ENCODE measurements at places on chromosomes 1 and 21.

- no peak for DNase-seq
Measured at GRCh38 chr1:43979528-43980254, 681 bp downstream of the B4GALT2 start.

GRCh38 chr1:8086055-8086454 lies 59.9 kb upstream of the ERRFI1 start:
- no peak for DNase-seq

DNA sequence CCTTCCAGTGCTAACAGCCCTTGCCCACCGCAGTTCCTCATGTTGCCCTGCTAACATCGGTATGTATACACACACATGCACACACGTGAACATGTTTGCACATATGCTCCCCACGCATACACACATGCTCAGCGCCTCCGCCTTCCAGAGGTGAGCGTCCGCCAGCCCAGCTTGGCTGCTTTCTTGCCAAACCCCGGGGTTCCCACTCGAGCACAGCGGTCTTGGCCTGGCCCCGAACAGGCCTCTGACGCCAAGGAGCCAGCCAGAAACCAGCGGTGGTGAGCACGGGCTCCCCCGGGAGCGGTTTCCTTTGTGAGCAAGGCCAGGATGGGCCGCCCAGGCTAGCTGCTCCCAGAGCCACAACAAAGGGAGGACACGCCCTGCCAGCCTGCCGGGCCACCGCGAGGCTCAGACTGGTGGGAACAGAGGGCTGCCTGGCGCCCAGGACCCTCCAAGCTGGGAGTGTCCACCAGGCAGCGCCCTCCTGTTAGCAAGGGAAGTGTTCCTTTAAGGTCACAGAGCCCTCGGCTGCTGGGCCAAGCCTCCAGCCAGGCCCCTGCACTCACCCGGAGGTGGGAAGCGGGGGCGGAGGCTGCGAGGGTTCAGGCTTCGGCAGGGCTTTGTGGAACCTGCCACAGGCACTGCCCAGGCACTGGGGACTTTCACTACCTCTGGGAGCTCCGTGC lies 65.4 kb downstream of the ALPL start:
- DNase-seq = no peak

- no peak for DNase-seq
Measured at GRCh38 chr1:237527761-237528160, 363.0 kb downstream of the ZP4 start.

GRCh38 chr1:30740251-30741238 lies 17.0 kb downstream of the LAPTM5 start:
- DNase-seq = no peak

DNA sequence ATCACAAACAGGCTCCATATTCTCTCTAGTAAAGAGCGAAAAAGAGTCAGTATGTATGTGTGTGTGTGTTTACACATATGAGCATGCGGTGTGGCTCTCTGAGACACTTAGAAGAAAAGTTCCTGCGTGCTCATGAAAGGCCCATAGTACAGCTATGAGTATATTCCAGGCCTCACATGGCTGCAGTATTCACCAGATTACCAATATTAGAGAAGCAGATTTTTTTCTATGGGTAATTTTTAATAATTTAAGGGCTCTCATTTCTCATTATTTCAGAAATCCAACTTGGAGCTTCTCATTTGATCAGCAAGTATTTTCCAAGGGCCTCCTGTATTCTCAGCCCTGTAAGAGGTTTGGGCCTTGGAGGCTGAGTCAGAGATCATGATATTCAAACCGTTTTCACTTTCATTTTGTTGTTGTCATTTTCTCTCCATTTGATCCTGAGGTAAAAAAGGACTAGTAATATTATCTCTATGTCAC lies 232.9 kb upstream of the SGIP1 start:
- DNase-seq = no peak

DNA sequence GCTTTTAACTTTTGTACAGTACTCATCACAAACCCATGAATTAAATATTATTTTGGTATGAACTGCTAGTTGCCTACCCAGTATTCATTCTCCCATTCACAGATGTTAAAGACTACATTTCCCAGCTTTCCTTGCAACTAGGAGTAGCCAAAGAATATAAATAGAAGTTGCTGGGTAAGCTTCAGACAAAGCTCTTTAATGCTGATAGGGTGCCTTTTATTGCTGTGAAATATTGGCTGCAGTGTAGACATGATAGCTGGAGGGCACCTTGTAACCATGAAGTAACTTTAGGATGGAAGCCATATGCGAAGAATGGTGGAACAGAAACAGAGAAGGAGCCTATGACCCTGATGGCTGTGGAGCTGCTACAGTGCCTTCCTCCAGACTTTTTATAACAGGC lies 16.7 kb downstream of the JUN start:
- DNase-seq = no peak

- no peak for DNase-seq
Measured at GRCh38 chr1:151128800-151129199, 17.6 kb downstream of the SEMA6C start.
